ENCODE measurements at places on chromosomes 13 and 19. TPM values are rescaled to one million over a fixed set of nuclear protein-coding genes. Genes with fewer than 3 reads are reported as not detected.

The OR10H1 gene
- total RNA-seq, result not detected

GRCh38 chr13:111410232-111411021, 90.0 kb downstream of the TEX29 start:
- no peaks in the 10 kb centered on the region for H3K4me1 ChIP-seq
- peaks cover 31% of the 10 kb centered on the region for H3K27me3 ChIP-seq

The NCR1 gene
- total RNA-seq, result not detected

GRCh38 chr19:15934332-15935078, at the start of gene CYP4F11:
Gene CYP4F11 (minus strand): TSS chr19:15934529. CDS start chr19:15934408, 121 bp downstream.
- DNase-seq, result no peak
- H3K4me3 ChIP-seq, result no peak within 1 kb of the TSS
- H3K27me3 ChIP-seq, result no peaks in the 10 kb centered on the region
- H3K27ac ChIP-seq, result no peak within 1 kb of the TSS
- H3K4me1 ChIP-seq, result no peaks in the 10 kb centered on the region

The ALOX5AP gene
- total RNA-seq, result 2.9 TPM

GRCh38 chr13:114106991-114107685, 25.3 kb downstream of the RASA3 start:
- peaks cover 48% of the 10 kb centered on the region for H3K4me1 ChIP-seq
- H3K27ac ChIP-seq, result peak overlapping the region; percentile 69
- no peak overlapping the region for H3K4me3 ChIP-seq

DNA sequence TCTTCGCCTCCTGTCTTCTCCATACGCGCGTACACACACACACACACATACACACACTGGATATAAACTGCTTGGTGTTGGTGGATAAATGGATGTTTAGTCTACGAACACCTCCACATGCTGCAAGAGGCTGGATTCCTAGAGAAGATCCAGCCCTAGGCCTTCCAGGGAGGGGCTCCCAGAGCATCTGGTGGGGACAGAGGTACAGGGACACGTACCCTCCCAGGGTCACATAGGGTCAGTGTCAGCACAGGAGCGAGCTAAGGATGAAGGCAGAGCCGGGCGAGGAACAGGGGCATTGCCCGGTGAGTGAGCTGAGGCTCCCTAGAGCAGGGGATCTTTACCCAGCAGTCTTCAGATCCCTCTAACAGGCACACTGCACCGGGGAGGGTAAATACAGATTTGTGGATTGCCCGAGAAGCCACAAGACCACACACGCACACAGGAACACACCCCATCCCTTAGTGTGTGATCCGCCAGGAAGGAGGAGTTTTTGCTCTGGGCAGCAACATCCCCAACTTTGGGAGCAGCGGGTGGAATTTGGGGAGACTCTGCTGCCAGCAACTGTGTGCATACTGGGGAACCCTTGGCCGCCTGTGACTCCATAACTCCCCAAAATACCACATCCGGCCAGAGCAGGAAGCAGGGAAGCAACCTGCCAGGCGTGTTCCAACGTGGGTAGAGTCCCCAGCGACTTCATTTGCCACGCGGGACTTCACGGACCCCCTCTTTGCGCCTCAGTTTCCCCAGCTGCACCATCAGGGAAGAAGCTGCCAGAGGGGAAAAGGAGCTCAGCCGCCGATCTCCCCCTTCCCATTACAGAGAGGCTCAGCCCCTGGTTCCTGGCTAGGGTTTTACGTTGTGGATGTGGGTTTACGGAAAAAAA, 5.8 kb upstream of the TLE2 start:
- no peaks in the 10 kb centered on the region for H3K36me3 ChIP-seq
- H3K4me3 ChIP-seq, result peak overlapping the region; percentile 67
- H3K4me1 ChIP-seq, result peaks cover 20% of the 10 kb centered on the region
- peak; percentile 36 for DNase-seq
- H3K27me3 ChIP-seq, result peaks cover 19% of the 10 kb centered on the region

GRCh38 chr13:109348519-109349258, 437.7 kb downstream of the IRS2 start:
- no peaks in the 10 kb centered on the region for H3K27me3 ChIP-seq
- H3K4me3 ChIP-seq, result no peak overlapping the region
- H3K36me3 ChIP-seq, result no peaks in the 10 kb centered on the region
- DNase-seq, result peak; percentile 76
- peaks cover 35% of the 10 kb centered on the region for H3K4me1 ChIP-seq

DNA sequence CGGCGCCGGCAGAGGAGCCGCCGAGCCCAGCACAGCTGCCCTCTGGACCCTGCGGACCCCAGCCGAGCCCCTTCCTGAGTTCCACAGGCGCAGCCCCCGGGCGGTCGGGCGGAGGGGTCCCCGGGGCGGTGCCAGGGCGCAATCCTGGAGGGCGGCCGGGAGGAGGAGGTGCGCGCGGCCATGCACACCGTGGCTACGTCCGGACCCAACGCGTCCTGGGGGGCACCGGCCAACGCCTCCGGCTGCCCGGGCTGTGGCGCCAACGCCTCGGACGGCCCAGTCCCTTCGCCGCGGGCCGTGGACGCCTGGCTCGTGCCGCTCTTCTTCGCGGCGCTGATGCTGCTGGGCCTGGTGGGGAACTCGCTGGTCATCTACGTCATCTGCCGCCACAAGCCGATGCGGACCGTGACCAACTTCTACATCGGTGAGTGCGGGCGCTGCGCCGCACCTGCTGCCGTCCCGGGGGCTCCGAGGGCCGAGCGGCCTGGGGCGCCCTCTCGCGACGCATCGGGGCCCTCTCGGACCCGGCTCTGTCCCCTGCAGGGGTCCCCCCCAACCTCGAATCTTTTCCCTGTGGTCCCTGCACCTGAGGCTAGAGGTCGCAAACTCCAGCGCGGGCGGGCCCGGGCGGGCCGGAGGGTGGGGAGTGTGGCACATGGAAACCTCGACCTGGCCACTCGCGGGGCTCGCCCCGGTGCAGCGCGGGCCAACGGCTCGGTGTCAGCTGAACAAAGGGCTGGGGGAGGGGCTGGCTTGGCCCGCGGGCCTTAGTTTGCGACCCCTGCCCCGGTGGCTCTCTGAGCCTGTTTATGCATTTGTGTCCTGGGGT, at the start of gene KISS1R:
TSS of gene KISS1R (plus strand) at position 11 of the 829 bp plus-strand sequence. CDS start at position 181, 170 bp downstream.
- DNase-seq, result no peak
- H3K36me3 ChIP-seq, result no peaks in the 10 kb centered on the region

The LGALS7B gene
- total RNA-seq, result not detected

The PRTN3 gene
- total RNA-seq, result not detected

- no peak for DNase-seq
- H3K36me3 ChIP-seq, result peaks cover 11% of the 10 kb centered on the region
- H3K4me3 ChIP-seq, result peak within 1 kb of the TSS; percentile 85
- H3K27ac ChIP-seq, result peak within 1 kb of the TSS; percentile 57
- H3K27me3 ChIP-seq, result no peaks in the 10 kb centered on the region
These were observed at the start of gene GAS6 for GRCh38 chr13:113863524-113864272. Gene GAS6 (minus strand): TSS chr13:113864076. CDS start chr13:113863920, 156 bp downstream.

The FSD1 gene
- total RNA-seq, result 15.0 TPM

DNA sequence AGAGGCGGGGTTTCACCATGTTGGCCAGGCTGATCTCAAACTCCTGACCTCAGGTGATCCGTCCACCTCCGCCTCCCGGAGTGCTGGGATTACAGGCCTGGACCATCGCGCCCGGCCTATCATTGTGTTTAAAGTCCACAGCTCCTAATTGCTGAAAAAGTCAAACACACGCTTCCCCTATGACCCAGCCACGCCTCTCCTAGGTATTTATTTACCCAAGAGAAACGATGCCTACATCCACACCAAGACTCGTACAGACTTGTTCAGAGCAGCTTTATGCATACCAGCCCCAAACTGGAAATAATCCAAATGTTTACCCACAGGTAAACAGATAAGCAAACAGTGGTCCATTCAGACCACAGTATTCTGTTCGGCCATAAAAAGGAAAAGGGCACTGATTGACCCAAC, 15.1 kb downstream of the ZNRF4 start:
- no peak for DNase-seq
- H3K4me3 ChIP-seq, result no peak overlapping the region
- peaks cover 11% of the 10 kb centered on the region for H3K27me3 ChIP-seq
- H3K36me3 ChIP-seq, result no peaks in the 10 kb centered on the region
- no peak overlapping the region for H3K27ac ChIP-seq

The CGB7 gene
- total RNA-seq, result 8.8 TPM

The MAP4K1 gene
- total RNA-seq, result 1.7 TPM

DNA sequence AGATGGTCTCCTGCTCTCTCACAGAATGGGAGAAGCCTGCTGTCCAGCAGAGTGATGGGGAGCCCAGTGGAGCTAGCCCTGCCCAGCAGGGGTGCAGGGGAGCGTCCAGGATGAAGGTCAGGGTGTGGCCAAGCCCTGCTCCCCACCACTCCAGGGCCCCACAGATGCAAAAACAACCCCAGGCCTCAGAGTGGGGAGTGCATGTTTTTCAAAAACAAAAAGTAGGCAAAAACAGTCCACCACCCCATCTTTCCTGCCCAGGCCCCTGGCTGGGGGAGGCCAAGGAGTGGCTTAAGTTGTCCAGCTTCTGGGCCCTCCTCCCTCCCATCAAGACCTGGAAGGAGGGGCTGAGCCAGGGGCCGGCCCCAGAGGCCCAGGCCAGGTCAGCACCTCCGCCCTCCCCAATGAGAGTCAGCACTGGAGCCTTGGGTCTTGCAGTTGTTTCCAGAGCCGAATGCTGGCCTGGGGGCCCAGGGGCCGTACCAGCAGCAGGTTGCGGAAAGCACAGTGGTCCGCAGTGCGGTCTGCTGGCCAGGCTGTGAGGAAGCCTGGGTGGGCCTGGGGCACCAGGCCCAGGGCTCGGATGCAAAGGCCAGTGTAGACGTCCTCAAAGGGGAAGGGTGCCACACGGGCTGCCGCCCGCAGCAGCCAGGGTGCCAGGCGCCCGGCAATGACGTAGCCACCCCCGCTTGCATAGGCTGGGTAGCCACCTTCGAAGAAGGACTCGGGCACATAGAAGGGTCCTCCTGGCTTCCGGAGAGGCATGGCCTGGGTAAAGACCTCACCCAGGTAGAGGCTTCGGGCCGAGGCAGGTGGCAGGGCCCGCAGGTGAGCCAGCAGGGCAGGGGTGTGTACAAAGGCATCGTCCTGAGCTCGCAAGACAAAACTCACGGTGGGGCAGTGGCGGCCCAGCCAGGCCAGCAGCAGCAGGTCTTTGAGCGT, 1.7 kb downstream of the B3GNT8 start:
- H3K27me3 ChIP-seq, result no peaks in the 10 kb centered on the region
- no peak for DNase-seq
- no peak overlapping the region for H3K4me3 ChIP-seq
- H3K4me1 ChIP-seq, result peaks cover 9% of the 10 kb centered on the region
- H3K36me3 ChIP-seq, result peaks cover 2% of the 10 kb centered on the region

DNA sequence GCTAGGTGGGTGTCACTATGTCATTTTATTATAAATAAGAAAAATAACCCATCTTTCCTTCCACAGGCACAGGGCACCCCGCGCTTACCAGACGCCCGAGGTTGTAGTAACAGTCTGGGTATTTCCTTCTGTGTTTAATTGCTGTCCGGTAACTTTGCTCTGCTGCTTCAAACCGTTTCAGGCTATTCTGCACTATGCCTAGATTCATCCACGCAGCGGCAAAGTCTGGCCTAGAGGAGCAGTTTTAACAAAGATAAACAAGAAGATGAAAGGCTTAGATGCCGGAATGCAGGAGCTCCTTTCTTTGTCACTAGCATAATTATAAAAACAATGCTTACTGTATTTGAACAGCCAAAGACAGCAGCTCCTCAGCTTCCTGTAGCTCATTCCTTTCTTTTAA, 36.9 kb upstream of the GGACT start:
- no peak overlapping the region for H3K4me3 ChIP-seq
- H3K27ac ChIP-seq, result peak overlapping the region; percentile 11
- peaks cover 8% of the 10 kb centered on the region for H3K4me1 ChIP-seq
- H3K27me3 ChIP-seq, result no peaks in the 10 kb centered on the region
- H3K36me3 ChIP-seq, result peaks cover 7% of the 10 kb centered on the region

GRCh38 chr19:30686176-30686820, 314.1 kb downstream of the ZNF536 start:
- no peak overlapping the region for H3K4me3 ChIP-seq
- no peaks in the 10 kb centered on the region for H3K36me3 ChIP-seq
- peak; percentile 8 for DNase-seq
- peaks cover 24% of the 10 kb centered on the region for H3K27me3 ChIP-seq
- peaks cover 4% of the 10 kb centered on the region for H3K4me1 ChIP-seq

The CADM4 gene
- 40.8 TPM for total RNA-seq

Measured in astrocyte (in vitro differentiated cells and primary cell).